ENCODE measurements at places on chromosomes 13 and 19. TPM values are rescaled to one million over a fixed set of nuclear protein-coding genes. Genes with fewer than 3 reads are reported as not detected.

Gene PLA2G4C
- 61.8 TPM for total RNA-seq

Gene URAD
- total RNA-seq: not detected

Gene KLHL1
- not detected for total RNA-seq

Gene DLEU7
- not detected for total RNA-seq

- DNase-seq: no peak
Measured at GRCh38 chr13:73496711-73497110, 437.9 kb downstream of the KLF5 start.

GRCh38 chr19:30235946-30236345 is 136.2 kb upstream of the ZNF536 start:
- no peak for DNase-seq

GRCh38 chr19:44258835-44259413 is 762 bp upstream of the ZNF233 start:
- DNase-seq: no peak

DNA sequence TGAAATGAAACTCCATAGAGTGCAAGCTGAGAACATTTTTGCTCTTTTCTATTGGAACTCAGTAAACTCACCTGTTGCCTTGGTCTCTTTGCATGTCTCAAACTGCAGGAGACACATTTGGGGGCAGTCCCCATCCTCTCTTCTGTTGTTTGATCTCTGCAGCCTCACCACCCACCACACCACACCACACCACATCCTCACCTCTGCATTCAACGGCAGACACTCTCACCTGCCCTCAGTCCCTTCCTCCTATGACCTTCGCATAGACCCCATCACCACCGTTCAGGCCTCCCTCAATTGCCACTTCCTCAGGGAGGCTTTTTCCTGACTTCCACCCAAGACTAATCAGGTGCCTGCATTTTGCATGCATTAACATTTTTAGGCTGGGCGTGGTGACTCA is 14.4 kb upstream of the TPM4 start:
- no peak for DNase-seq
